ENCODE measurements at places on chromosomes 11 and 22. TPM values are rescaled to one million over a fixed set of nuclear protein-coding genes. Genes with fewer than 3 reads are reported as not detected.

ANKK1 gene
- total RNA-seq = 0.35 TPM

CADM1 gene
- total RNA-seq = 21.1 TPM

NXPE2 gene
- total RNA-seq = 0.28 TPM

UBQLN3 gene
- 1.6 TPM for total RNA-seq

PRG3 gene
- total RNA-seq = not detected

KRTAP5-1 gene
- total RNA-seq = not detected

SERHL2 gene
- 14.9 TPM for total RNA-seq

DNAJB7 gene
- total RNA-seq = not detected

BACE1-AS gene
- total RNA-seq = 16.8 TPM

ENTHD1 gene
- total RNA-seq = not detected

DNA sequence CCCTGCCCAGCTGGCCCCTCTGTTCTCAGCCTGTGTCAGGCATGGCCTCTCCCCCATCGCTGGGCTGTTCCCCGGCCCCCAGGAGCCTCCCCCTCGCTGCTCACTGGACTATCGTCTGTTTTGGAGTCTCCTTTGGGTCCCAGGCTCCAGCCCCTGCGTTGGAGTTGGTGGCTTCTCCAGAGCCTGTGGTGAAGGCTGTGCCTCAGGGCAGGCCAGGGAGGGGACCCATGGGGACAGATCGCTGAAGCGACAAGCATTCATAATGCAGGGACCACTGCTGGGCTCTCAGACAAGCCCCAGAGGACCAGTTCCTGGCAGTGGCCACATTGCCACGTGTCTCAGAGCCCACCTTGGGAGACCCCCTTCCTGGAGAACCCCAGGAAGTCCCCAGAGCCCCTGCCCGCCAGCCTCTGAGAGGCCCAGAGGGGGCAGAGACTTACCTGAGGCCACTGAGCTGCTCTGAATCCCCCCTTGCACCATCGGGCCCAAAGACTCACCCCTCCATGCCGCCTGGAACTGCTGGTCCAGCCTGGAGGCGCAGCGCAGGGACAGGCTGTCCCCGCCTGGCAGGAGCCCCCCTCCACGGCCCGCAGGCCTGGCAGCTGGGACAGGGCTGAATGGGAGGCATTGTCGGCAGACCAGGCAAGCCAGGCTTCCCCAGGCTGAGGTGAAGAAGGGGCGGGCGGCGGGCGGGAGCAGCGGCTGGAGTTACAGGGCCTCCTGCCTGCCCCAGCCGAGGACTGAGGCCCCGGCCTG, at the start of gene CHADL:
Gene CHADL, minus strand, starts transcription at position 555 of the 756 bp plus-strand sequence. Its CDS starts 50 bp downstream, at position 505.
- peaks cover 8% of the 10 kb centered on the region for H3K4me1 ChIP-seq
- H3K36me3 ChIP-seq = no peaks in the 10 kb centered on the region
- no peak within 1 kb of the TSS for H3K4me3 ChIP-seq
- no peak for DNase-seq
- no peaks in the 10 kb centered on the region for H3K27me3 ChIP-seq
- no peak within 1 kb of the TSS for H3K27ac ChIP-seq

DNA sequence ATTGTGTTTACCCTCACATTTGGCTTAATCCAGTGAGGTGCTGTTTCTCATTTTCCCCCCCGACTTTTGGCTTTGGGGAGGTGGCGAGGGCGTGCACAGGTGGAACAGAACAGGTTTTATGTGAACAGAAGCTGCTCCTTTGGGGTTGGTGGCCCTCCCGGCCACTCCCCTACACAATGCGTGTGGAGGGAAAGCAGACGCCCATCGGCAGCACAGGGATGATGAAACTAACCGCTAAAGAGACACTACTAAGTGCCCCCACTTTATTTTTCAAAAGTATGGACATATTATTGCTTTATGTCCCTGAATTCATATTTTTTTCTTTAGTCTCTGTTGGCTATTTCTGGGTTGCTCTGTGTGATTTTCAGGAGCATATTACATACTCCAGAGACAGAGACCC, 160.9 kb downstream of the ENTHD1 start:
- no peaks in the 10 kb centered on the region for H3K27me3 ChIP-seq
- H3K4me1 ChIP-seq = peaks cover 3% of the 10 kb centered on the region
- no peak overlapping the region for H3K27ac ChIP-seq
- H3K4me3 ChIP-seq = no peak overlapping the region
- no peaks in the 10 kb centered on the region for H3K36me3 ChIP-seq
- DNase-seq = no peak

DNA sequence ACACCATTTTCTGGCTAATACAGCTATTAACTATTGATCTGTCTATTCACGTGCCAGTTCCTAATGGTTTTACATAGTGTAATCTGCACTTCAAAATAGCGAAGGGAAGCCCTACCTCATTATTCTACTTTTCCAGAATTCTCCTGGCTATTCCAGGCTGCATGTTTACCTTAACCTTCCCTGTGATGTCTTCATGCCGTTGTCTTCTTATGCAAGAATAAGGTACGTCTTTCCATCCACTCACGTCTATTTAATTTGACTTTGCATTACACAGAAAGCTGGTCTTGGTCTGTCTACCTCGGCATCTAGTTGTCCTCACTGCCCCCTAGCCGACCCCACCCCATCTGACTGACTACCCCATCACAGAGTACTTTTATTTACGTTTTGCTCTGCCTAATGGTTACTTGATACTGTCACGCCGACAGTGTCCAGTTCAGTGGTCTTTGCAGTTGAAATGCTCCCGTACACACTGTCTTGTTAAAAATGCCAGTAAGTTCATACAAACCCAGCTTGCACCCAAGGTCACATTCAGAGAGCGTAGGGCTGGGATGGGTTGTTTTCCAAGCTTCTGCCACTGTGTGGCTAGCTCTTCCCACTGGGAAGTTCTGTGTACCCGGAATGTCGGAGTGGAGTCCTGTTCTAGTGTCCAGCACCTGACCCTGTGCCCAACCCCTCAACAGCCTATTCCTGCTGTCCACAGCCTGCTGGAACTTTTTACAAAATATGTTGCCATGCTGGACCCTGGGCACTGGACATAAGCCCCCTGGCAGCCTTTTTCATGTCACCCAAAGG, 15.0 kb downstream of the NEAT1 start:
- H3K36me3 ChIP-seq = no peaks in the 10 kb centered on the region
- H3K27me3 ChIP-seq = no peaks in the 10 kb centered on the region
- no peak overlapping the region for H3K27ac ChIP-seq
- H3K4me3 ChIP-seq = no peak overlapping the region
- H3K4me1 ChIP-seq = peaks cover 5% of the 10 kb centered on the region

DNA sequence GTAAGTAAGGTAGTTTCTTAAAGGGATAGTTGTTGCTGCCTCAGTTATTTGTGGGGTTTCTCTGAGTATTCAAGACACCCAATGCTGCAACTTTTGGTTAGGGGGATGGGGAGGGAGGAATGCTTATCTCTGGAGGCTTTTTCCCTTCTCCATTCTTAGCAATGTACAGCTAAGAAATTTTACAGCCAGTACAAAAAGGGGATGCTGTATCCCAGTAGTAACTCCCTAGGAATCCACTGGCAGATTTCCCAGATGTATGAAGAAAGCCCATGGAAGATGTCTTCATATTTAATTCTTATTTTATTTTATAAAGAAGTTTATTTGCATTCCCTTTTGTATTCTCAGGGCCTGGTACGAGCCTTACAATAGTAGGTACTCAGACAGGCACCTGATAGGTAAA, 154.8 kb downstream of the ENTHD1 start:
- H3K27me3 ChIP-seq = no peaks in the 10 kb centered on the region
- no peaks in the 10 kb centered on the region for H3K4me1 ChIP-seq
- H3K4me3 ChIP-seq = no peak overlapping the region
- H3K27ac ChIP-seq = no peak overlapping the region
- H3K36me3 ChIP-seq = no peaks in the 10 kb centered on the region

DNA sequence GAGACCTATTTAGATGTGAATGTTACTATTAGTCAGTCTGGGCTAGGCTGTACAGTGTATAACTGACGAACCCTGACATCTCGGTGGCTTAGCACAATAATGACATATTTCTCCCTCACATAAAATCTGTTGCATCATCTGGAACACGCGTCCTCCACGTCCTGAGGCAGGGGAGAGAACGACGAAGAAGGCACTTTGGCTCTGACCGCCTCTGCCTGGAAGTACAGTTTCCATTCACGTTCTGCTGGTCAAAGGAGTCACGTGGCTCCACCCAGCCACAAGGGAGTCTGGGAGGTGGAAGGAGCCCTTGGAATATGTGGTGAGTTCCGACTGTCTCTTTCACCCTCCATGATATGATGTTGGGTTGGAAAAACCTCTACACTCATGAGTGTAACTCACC, 55.1 kb upstream of the CD82 start:
- no peaks in the 10 kb centered on the region for H3K27me3 ChIP-seq
- H3K36me3 ChIP-seq = no peaks in the 10 kb centered on the region
- no peak overlapping the region for H3K27ac ChIP-seq
- no peaks in the 10 kb centered on the region for H3K4me1 ChIP-seq
- no peak overlapping the region for H3K4me3 ChIP-seq

- no peaks in the 10 kb centered on the region for H3K36me3 ChIP-seq
- no peak overlapping the region for H3K27ac ChIP-seq
- H3K27me3 ChIP-seq = no peaks in the 10 kb centered on the region
- DNase-seq = no peak
- peaks cover 1% of the 10 kb centered on the region for H3K4me1 ChIP-seq
Observed at GRCh38 chr11:67060111-67060522, 3.5 kb downstream of the RHOD start.

DNA sequence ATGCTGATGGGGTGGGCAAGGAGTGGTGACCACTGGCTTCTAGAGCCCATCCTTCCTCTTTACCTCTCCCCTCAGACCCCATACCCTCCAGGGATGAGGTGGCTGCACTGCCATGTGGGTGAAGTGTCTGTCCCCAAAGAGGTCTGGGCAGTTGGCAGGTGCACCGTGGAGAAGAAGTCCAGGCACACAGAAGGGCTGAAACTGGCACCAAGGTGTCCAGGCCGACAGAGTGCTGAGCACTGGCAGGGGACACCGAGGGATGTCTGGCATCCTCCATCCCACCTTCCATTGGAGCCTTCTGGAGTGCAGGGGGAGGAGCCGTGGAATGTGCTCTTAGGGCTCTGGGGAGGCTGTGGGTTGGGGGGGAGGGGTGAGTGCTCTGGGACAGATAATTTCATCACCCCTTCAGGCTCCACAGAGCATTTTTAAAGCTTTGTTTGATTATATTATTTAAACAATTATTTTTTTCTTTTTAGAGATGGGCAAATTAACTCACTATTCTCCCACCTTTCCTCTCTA, 37.9 kb downstream of the PKNOX2 start:
- no peak for DNase-seq
- no peaks in the 10 kb centered on the region for H3K36me3 ChIP-seq
- H3K4me1 ChIP-seq = peaks cover 16% of the 10 kb centered on the region
- no peak overlapping the region for H3K27ac ChIP-seq
- no peaks in the 10 kb centered on the region for H3K27me3 ChIP-seq
- no peak overlapping the region for H3K4me3 ChIP-seq

DNA sequence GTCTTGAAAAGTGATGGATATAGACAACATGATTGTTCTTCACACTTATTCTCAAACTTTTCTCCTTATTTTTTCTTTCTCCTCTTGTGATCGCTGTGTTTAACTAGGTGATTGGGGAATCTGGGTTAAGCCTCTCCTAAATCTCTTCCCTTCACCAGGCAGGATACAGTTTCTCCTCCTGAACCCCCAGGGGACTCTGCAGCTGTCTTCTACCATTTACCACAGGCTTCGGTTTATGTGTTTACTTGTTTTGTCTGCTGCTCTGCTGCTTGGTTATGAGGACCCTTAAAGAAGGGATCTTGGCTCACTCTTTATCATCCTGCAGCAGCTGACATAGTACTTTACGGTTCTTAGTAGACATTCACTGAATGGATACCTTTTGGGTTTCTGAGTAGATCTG, 124.2 kb downstream of the NCAM1 start:
- no peaks in the 10 kb centered on the region for H3K4me1 ChIP-seq
- no peak overlapping the region for H3K4me3 ChIP-seq
- no peaks in the 10 kb centered on the region for H3K36me3 ChIP-seq
- no peak for DNase-seq
- H3K27me3 ChIP-seq = no peaks in the 10 kb centered on the region
- no peak overlapping the region for H3K27ac ChIP-seq

DNA sequence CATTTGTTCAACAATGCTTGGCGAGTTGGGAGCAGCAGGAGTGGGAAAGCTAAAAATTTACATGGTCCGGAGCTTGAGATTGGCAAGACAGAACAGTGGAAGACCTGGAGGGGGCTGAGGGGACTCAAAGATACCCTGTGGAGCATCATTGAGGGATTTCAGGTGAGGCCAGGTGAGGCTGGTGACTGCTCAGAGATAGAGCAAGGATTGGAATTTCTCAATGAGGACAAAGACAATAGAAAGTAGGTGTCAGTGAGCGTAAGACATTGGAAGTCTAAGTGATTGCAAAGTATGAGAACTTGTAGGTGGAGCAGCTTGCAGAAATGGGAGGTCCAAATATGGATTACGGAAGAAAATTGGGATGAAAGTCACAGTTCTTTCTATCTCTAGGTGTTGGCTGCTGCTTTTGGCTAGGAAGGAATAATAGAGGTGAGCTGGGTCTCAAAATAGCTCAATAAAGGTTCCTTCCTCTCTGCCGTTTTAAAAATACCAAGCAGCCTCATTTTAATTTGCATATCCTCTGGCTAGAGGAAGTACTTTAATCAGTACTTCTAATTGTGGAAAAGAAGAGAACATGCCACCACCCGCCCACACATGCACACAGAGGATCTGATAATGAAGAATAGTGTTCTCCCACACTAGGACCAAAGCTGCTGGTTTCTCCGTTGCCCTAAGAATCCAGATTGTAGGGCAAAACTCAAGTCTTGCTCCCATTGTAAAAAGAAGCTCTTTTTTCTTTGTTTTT, 41.8 kb upstream of the SORL1-AS1 start:
- no peak overlapping the region for H3K4me3 ChIP-seq
- no peak overlapping the region for H3K27ac ChIP-seq
- no peak for DNase-seq
- H3K4me1 ChIP-seq = no peaks in the 10 kb centered on the region
- H3K36me3 ChIP-seq = no peaks in the 10 kb centered on the region

DNA sequence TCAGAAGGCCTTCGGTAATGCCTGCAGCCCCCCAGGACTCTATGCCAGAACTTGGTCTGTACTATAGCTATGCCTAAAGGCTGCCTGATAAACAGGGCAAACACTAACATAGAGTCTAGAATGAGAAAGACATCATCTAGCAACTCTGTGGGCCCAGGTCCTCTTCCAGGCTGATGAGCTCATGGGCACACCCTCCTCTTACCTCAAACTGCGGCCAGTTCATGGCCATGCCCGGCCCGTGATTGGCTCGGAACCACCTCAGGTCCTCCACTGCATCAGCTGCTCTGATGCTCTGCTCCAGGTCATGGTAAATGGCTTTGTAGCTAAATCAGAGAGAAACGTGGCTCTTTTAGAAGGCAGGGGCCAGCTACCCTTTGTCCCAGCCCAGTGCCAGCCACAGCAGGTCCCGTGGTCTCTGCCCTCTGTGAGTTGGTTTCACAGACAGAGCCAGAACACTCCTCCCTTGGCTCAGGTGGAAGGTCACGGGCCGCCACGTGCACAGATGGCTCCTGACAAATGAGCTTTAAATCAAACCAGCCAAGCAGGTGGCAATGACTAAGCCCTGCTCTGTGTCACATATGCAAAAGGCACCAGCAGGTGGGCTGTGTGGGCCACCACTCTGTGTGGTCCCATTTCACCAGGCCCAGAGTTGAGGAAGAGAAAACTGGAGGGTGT, 25.0 kb upstream of the ARFGAP3 start:
- DNase-seq = no peak
- H3K27ac ChIP-seq = no peak overlapping the region
- H3K27me3 ChIP-seq = no peaks in the 10 kb centered on the region
- H3K36me3 ChIP-seq = no peaks in the 10 kb centered on the region

- H3K4me1 ChIP-seq = no peaks in the 10 kb centered on the region
- H3K27ac ChIP-seq = no peak overlapping the region
- no peaks in the 10 kb centered on the region for H3K27me3 ChIP-seq
- H3K36me3 ChIP-seq = no peaks in the 10 kb centered on the region
Observed at GRCh38 chr22:26464312-26464711, 19.3 kb downstream of the HPS4 start.

Data from ovary (tissue), 10 donors.